HEK293T (cell line): ENCODE measurements at places on chromosomes 1 and 21.

GRCh38 chr1:41895552-41895951 lies 23.2 kb downstream of the HIVEP3 start:
- DNase-seq, result no peak

DNA sequence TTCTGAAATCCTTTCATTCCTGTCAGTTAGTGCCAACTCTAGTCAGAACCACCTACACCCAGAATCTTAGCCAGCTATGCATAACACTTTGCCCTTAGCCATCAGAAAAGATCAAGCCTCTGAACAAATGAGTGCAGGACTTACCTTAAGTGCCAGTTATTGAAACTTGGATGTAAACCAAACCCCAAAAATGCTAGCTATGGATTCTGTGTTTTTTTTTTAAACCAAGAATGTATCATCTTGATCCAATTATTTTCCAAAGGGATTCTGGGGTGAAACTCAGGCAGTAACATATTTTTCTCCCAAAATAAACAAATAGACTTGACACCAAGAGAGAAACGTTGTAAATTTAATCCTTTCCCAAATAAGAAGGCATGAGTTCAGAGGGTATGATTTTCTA lies 538.6 kb upstream of the ADAMTS5 start:
- DNase-seq, result no peak

GRCh38 chr1:3530926-3531818 lies 76.7 kb downstream of the ARHGEF16 start:
- DNase-seq, result peak; percentile 95

- no peak for DNase-seq
These were observed 495.1 kb downstream of the SETD4 start for GRCh38 chr21:35565204-35565611.
